ENCODE measurements at places on chromosomes 2 and 18.
A peak's percentile ranks its signal among the peaks of the same experiment; 100 is the strongest.

DNA sequence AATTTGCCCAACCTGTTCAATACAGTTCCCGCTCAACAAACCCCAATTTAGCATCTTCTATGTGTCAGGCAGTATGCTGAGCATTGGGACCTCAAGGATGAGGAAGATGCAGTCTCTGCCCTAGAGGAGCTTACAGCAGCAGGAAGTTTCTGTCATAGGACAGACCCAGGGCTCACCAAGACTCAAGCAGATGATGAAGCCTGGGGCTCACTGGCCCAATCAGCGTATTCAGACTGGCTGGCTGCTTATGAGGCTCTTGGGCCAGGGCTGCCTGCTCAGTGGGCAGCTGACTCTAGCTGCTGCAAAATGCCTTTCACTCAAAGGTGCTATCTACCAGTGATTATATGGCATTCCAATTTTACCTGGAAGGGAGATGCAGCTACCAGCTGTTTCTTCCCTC lies 2.1 kb downstream of the FAM178B start:
- no peak for DNase-seq

DNA sequence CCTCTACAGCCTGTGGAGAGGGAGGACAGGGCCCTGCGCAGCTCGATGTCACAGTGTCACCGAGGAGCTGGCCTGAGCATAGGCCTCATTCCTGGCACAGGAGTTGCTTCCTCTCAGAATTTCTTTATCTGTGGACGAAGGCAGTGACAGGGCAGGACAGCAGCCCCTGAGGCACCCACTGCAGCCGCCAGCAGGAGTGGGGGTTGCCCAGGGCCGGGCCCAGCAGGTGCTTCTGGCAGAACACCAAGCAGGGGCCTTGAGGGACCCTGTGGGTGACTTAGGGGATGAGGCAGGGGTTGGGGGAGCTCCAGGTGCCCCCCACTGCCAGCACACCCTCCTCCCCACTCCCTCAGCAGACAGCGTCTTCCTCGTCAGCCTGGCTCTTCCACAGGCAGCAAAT lies 290.0 kb downstream of the PHLPP1 start:
- no peak for DNase-seq

DNA sequence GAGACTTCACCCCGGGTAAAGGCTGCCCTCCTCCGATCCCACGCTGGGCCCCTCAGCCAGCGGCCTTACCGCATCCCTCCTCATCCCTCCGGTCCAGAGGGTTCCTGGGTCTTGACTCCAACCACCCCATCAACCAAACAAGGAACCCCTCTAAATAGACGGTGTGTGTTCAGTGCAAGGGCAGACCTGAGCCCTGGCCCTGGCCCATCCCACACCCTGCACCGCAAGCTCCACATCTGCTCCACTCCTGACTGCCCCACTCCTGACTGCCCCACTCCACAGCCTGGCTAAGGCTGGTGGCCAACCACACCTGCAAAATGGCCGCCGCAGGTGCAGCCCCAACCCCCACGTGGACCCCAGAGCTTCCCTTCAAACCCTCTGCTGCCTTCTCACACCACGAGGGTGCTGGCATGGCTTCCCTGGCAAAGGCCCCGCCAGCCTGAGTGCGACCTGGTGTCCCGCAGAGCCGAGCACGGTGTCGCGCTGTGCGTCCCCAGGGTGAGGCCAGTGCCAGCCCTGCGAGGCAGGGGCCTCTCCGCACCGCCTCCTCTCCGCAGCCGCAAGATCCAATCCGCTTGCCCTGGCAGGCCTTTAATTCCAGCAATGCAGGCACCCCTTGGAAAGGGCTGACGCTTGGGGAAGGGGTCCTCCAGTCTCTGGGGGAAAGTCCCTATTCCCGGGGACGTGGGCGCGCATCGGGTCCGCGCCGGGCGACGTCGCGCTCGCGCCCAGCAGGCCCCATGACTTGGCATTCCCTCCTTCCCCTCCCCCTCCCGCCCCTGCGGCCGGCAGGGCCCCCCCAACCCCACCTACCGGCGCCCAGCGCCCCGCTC lies 1.5 kb downstream of the KIF1A start:
- DNase-seq = no peak

- peak; percentile 5 for DNase-seq
Observed at GRCh38 chr2:7031547-7032245, 114.5 kb downstream of the RNF144A start.

DNA sequence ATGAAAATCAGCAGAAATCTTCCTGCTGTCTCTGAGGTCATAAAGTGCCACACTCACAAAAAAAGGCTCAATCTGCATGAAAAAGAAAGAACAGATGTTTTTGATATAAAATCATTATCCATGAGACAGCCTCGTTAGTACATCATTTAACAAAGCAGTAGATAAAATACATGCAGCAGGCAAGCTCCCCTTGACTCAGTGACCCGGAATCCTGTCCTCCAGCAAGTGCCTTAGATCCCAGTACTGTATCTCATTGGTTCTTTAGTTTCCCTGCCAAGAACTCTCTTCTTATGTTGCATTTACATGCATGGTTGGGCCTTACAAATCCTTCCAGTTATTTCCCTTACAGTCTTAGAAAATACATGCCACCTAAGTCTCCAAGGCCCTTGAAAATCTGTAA lies 148.9 kb upstream of the CCDC195 start:
- DNase-seq = no peak

DNA sequence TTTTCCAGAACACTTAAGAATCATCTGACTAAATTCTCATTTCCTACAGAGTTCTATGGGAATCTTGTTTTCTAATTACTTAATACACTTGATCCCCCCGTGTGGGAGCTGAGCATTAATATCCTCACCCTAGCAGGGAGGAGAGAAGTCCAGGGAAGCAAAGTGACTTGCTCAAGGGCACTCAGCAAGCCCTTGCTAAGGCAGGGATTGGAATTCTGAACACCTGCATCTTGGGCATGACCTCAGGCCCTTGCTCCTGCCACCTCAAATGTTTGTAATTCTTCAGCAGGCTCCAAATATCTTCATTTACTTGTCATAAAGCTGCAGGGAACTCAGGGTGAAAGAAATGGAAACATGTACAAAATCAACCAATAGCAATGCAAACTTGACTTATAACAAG lies 162.4 kb downstream of the GPD2 start:
- no peak for DNase-seq

- DNase-seq = no peak
Observed at GRCh38 chr2:129865976-129866375, 113.5 kb upstream of the RAB6C start.

- DNase-seq = no peak
Observed at GRCh38 chr2:6449343-6449742, 416.4 kb downstream of the CMPK2 start.

DNA sequence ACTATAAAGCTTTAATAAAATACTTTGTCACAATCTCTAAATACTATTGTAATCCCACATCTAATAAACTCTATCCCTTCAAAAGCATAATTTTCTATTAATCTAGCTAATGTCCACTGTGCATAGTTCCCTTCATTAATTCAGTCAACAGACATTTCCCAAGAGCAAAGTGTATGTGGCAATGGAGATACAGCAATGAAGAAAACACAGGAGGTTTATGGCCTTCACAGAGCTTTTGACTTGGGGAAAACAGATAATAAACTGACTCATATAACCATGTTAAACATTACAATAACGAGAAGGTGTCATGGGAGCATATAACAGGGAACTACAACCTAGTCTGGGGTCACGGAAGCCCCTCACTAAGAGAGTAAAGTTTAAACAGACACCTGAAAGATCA lies 86.3 kb downstream of the SPIRE1 start:
- DNase-seq = no peak

DNA sequence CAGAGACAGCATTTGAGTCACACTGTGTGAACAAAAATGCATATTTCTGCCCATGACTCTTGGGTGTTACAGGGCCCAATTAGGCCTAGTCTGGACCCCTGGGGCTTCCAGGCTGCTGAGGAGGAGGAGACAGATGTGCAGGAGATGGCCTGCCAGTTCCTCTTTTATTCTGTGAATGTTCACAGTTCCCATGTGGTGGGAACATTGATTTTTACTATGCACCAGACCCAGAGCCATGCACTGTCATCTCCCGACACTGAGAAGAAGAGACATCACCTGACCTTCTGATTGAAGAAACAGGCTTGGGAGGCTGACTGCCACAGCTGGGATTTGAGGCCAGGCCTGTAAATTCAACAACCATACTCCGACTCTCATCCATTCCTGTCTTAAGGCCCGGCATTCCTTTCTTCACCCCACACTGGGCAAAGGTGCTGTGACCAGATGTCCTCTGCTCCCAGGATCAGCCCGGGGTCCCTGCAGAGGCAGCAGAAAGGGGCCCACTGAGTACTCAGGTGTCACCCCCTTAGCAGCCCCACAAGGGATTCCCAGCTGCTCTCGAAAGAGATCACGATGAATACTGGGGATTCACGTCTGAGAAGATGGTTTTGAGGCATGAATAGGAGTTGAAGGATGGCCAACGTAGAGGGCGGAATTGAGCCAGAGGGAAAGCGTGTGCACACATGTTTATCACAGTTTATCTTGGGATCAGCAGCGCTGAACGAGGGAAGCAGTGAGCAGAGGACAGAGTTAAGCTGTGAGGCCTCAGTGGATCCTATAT lies 3.6 kb upstream of the TFCP2L1 start:
- DNase-seq = no peak

- no peak for DNase-seq
Observed at GRCh38 chr2:75465317-75465984, 95.3 kb downstream of the EVA1A start.

DNA sequence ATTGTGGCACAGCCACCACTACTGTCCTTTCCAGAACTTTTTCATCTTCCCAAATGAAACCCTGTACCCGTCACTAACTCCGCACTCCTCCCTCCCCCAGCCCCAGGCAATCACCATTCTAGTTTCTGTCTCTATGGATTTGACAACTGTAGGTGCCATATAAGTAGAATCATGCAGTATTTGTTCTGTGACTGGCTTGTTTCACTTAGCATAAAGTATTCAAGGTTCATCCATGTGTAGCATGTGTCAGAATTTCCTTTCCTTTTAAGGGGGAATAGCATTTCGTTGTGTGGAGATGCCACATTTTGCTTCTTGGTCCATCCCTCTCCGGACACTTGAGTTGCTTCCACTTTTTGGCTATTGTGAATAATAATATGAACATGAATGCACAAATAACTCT lies 842 bp upstream of the CKAP2L start:
- DNase-seq = no peak

DNA sequence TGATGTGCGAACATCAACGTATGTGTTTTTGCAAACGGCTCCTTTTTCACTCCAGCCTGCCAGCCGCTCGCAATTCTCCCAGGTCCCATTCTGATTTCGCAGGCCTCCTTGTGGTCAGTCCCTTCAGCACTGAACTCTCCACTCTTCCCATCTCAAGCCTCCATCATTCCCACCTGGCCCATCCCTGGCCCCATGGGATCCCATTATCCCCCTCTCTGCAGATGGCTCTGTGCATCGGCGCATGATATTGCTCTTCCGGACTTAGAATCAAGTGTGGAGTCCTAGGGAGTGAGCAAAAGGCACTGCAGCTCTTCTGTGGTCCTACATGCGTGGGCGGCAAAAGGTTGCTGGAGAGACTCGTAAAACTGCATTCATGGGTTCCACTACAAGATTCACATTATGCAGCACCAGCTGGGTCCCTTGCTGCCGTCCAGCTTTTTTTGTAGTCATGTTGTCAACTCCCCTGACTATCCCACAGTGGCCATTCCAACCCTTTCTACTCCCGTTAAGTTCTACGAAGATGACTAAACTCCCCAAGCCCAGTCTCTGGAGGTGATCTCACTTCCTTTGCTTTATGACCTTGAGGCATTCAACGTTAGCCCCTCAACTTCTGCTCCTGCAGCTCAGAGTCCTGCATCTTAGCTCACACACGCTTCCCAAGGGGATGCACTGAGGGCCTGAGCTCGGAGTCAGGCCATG lies 125.3 kb upstream of the NRP2 start:
- no peak for DNase-seq

DNA sequence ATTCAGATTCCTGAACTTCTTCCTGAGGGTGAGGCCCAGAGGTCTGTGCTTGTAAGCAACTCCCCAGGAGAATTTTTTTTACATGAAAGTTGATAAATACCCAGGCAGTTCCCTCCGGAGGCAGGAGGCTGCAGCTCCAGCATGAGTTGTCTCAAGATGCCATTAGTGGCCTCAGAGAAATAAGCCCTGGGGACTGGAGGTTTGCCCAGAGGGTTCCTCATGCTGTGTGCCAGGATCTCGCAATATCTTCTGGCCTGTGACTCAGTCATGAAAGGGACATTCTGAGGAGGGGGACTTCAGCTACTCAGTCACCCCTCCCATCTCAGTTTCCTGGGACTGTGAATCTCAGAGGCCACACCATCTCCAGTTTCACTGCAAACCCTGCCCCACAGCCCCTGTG lies 49.9 kb downstream of the LYPD1 start:
- DNase-seq = no peak

DNA sequence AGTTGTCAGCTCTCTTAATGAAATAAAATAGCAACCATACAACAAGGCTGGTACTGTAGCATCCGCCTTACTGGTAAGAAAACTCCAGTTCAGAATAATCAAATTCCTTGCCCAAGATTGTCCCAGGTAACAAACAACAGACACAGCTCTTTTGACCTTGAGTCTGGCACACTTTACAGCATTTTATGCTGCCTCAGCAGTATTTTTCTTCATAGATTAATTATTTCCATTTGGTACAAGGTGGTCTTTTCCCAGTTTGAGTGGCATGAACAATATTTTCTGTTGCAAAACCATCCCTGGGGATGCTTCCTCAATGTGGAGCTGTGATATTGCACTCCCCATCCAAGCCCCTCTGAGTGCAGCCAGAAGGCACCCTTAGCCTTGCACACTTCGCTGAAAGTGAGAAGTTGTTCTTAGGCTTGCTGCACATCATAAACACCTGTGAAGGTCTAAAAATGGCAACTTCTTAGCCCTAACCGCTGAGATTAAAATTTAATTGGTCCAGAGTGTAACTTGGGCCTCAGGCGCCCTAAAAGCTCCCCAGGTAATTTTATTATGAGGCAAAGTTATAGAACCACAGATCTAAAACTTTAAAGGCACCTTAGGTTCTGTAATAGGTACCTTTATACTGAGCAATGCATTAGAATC lies 523.3 kb downstream of the CMPK2 start:
- DNase-seq = no peak

- no peak for DNase-seq
Observed at GRCh38 chr2:106257135-106257534, 63.0 kb upstream of the UXS1 start.

GRCh38 chr18:63683890-63684289 lies 18.9 kb upstream of the SERPINB11 start:
- DNase-seq = no peak

- no peak for DNase-seq
Observed at GRCh38 chr2:236674646-236675045, 105.0 kb downstream of the ACKR3 start.

GRCh38 chr2:42101206-42102023 lies 53.6 kb downstream of the PKDCC start:
- peak; percentile 42 for DNase-seq

DNA sequence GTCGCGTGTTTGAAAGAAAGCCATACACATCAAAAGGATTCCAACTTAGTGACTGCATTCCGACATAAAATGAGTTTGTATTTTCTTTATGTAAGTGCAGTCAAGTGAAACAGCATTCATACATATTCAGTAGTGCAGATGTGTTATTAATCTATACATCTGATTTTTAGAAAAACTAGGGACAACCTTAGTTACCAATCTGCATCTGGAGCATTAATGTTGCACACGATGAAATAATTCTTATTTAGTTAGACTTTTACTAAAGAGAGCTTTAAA lies 1.9 kb downstream of the GORASP2 start:
- DNase-seq = no peak

- DNase-seq = no peak
Observed at GRCh38 chr2:64391424-64391823, 62.5 kb upstream of the LGALSL start.
